Stimulated activated CD8-positive, alpha-beta memory T cell treated with anti-CD3 and anti-CD28 coated beads, Interleukin-2, amount 100 ng/mL, for 1 hour (primary cell): ENCODE measurements at places on chromosomes 2 and 18.

GRCh38 chr2:26008851-26009566 is 24.9 kb upstream of the RAB10 start:
- no peak for DNase-seq

DNA sequence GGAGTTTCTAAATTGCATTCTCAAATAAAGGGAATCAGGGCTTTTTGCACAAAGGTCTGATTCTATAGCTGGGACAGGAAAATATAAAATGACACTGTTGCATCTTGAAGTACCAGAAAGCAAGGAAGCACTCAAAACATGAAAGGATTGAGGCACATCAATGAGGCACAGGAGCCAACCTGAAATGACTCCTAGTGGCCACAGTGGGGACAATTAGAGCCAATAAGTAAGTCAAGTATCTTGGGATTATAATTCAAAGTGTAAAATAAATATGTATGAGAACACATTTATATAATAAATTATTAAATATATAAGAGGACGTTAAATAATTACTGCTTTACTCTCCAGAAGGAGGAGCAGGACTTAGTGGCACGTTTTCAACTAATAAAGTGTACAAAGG is 1259.5 kb upstream of the CDH2 start:
- no peak for DNase-seq

DNA sequence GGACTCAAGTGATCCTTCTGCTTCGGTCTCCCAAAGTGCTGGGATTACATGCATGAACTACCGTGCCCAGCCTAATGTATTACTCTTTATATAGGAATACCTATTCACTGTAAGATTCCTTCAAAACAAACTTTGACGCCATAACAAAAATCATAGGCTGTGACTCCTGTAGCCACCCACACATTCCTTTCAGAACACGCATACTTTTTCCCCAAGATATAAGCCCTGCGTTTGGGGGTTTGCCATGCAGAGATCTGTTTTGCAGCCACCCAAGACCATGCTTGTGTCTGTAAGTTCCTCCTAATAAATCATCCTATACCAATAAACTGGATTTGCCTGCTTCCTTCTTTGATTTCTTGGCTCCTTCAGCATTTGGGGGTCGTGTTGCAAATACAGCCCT is 46.0 kb upstream of the STON1 start:
- no peak for DNase-seq

DNA sequence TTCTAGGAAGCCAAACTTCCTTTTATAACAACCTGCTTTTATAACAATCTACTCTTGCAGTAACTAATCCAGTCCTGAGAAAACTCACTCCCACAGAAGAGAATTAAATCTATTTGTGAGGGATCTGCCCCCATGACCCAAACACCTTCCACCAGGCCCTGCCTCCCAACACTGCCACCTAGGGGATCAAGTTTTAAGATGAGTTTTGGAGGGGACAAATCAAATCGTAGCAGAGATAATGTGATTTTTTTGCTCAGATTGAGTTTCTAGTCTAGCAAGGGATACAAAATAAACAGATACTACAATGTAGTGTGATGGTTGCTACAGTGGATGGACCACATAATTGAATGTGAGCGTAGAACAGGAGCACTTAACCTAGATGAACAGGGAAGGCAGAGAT is 52.2 kb downstream of the NCOA1 start:
- DNase-seq: no peak

DNA sequence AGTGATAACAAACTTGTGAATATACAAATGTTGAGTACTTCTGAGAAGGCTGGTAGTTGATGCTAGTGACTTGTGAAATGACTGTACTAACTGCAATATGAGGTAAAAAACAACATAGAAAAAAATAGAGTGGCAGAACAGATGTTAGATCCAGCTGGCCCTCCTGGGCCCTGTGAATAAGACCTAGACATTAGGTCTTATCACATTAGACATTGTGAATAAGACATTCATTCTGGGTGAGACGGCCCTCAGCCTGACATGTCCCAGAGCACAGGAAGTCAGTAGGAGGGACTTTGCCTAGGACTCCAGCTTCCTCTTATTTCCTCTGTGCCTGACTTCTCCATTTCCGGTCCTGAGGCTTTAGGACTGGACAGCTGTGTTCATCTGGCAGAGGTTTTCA is 22.9 kb downstream of the DOK1 start:
- no peak for DNase-seq

DNA sequence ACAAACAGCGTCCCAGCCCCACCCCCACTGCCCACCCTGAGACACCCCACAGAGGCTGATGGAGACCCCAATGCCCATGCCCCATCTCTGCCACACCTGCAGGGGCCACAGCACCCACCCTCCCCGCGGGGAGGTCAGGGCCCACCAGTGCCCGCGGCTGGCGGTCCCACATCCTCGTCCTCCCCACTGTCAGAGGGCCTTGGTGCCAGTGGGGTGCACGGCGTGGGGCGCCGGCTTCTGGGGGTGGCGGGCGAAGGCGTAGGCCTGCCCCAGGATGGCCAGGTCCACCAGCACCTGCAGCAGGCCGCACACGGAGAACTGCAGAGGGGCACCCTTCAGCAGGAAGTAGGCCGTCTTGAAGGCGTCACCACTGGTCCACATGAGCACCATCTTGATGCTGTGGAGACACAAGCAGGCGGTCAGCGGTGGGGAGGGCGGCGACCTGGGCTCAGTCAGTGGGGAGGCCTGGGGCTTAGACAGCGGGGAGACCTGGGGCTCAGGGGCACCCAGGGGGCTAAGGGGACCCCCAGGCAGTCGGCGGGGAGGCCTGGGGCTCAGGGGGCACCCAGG is 47.6 kb downstream of the SLC66A2 start:
- DNase-seq: no peak

GRCh38 chr2:24509425-24509824 is 18.4 kb downstream of the NCOA1 start:
- no peak for DNase-seq

DNA sequence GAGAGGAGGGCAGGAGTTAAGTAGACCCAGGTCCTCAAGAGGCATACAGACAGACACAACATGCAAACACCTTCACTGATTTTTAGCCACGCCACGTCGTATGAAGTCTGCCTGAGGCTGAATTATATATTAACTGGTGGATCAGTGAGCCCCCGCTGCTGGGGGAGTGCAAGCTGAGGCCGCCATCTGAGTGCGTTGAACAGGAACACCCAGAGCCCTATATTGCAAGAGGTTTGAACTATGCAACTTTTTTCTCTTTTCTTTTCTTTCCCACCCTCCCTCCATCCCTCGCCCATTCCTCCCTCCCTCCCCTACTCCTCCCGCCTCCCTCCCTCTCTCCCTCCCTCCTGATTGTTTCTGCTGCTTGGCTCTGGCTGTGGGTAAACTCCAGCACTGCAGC is 30.2 kb downstream of the SETBP1 start:
- DNase-seq: no peak

GRCh38 chr2:39608263-39608575 is 57.5 kb upstream of the TMEM178A start:
- DNase-seq: no peak

DNA sequence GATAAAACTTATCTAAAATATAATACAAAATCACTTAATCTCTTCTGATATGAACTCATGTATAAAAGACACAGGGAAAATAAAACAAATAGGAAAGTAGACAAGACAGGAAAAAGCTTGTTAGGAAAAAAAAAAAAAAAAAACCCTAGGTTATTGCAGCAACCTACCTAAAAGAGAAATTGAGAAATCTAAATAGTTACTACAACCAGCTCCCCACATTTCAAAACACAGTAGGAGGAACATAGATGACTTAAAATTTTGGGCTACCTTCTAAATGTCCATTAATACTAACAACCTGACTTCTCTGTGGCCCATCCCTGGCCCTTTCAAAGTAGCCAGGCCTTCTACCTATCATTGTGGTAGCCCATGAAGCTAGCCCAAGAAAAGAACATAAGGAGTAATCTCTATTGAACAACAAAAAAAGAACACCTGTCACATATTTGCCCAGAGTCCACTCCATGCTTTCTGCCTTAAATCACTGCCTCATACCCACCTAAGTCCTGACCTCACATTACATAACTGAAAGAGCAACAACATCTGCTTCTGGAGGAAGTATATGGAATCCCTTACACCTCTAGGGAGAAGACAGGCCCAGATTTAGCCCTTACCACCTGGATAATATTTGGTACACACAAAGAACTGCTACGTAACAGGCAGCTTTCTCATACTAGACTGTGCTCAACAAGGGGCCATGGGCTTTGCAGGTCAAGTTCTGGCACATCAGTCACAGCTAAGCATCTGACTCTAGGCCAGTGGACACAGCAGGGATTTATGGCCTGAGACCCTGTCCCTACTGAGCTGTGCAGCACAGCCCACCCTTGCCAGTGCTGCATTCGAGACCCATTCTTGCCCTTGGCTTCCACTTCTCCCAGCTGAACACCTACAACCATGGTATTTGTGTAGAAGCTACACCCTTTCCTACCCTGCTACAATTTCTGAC is 8.5 kb downstream of the SUCLG1 start:
- DNase-seq: no peak

GRCh38 chr2:237209885-237210284 is 124.2 kb downstream of the COPS8 start:
- no peak for DNase-seq

DNA sequence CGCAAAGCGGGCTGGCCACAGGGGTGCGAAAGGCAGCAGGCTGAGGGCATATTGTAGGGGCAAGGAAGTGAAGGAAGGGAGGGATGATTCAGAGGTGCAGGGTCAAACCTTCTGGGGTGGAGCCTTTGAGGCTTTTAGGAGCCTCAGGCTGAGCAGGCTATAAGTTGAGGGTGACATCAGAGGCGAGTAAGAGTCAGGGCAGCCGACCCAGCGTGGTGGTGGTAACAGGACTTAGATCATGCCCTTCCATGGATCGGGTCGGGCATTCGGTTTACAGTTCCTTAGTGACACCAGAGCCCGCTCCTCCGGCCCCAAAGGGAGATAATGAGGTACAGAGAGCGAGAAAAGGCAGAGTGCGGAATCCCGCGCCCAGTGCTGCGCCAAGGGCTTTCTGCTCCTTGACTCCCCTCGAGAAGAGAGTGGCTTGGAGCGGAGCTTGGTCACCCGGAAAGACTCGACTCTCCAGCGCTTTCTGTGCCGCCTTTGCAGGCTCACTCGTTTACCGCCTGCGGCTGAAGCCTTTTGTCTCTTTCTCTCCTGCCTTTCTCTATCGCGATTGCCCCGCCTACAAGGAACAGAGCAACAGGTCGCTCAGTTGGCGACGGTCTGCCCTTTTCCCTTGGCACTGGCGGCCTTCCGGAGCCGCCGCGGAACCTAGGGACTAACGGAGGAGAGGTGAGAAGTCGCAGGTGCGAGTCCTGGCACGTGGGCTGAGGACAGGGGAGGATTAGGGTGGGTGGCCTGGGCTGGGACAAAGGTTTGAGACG is 720 bp downstream of the LBX2 start:
- no peak for DNase-seq

DNA sequence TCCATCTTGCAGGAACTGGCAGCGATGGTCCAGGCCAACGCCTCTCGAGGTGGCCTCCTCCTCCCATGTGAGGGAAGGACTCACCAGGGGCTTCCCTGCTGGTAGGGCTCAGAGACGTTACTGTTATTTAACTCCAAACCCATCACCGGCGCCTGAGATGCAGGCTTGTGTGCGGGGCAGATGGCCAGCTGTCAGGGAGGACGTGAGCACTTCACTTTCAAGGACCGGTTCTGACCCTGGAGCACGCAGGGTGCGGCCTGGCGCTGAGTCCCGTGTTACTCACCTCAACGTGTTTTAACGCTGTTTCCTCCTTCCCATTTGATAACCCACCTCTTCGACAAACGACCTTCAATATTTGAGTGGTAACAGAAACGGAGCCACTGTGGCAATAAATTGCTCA is 350.2 kb downstream of the ZNF516 start:
- DNase-seq: no peak

- DNase-seq: no peak
Measured at GRCh38 chr18:56468396-56468795, 170.0 kb downstream of the TXNL1 start.

GRCh38 chr18:58152891-58153290 is 108.9 kb downstream of the NEDD4L start:
- DNase-seq: no peak

DNA sequence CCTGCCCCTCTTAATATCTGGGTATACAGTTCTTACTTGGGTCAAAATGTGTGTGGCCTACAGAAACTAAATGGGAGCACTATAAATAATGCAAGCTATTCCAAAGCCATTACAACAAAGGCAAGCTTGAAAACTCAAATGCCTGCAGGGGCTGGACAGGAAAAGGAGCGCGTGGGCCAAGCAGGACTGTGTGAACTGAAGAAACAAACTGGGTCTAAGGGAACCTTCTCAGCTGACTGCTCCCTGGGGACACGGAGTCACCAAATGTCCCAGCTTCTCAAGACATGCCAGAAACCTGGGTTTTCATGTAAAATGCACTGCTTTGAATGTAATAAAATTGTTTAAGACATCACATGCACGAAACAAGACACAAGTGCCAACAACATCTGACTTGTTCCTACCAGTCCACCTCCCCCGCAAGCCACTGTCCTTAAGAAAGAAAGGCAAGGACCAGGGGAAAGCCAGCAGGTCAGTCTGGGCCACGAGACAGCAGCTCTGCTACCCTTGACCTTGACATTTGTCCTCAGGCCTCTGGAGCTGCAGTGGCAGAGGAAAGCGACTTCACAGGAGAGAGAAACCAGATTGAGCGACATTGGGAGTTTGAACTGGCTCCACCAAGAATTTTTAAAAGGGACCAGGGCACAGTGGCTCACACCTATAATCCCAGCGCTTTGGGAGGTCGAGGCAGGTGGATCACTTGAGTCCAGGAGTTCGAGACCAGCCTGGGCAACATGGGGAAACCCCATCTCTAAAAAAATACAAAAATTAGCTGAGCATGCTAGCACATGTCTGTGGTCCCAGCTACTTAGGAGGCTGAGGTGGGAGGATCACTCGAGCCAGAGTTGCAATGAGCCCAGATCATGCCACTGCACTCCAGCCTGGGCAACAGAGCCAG is 89.7 kb upstream of the SH3BP4 start:
- no peak for DNase-seq

GRCh38 chr2:232776435-232776834 is at the start of gene KCNJ13:
TSS of gene KCNJ13 (minus strand) at chr2:232776565. CDS start at chr2:232771362, 5,203 bp downstream.
- DNase-seq: no peak

DNA sequence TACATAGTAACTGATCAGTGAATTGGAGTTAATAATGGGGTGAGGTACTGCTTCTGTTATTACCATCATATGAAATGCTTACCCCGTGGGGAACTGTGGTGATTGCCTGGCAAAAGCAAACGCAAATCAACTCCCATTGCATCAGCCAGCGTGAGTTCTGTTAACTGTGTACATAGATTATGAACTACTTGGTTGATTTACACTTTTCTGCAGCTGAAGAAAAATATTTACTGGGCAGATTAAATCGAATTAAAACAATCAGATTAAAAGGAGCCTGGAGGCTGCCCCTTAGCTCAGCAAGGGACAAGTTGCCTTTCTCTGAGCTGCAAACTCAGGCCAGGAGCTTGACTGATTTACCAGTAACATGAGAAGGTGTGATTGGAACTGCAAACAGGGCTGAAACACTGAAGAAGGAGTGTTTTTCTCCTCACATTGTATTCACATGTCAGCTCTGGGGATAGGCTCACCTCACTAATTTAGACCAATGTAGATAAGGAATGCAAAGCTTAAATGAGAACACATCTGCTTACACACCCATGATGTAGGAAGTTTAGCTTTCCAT is 220.1 kb downstream of the OSR1 start:
- DNase-seq: no peak

- no peak for DNase-seq
Measured at GRCh38 chr2:172143817-172144216, 41.1 kb upstream of the DLX2 start.
